ENCODE measurements at places on chromosomes 12 and 14.

- DNase-seq = no peak
These were observed 38.8 kb upstream of the ATP23 start for GRCh38 chr12:57902478-57902969.

DNA sequence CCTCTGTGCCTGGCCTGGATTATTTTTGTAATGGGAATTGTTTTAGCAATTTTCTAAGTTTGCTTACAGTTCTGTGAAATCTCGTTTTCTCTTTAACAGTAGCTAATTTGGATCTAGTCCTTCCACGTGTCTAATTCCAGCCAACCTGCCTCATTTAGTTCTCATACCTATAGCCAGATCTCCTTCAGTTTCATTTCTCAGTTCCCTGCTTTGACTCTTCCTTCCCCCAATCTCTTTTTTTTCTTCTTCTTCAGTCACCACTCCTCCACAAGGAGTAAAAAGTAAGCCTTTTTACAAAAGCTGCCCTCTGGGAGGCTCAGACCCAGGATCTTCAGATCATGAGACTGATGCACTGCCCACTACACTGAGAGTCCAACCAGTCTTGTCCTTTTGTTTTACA is 1.4 kb downstream of the THTPA start:
- DNase-seq = no peak

DNA sequence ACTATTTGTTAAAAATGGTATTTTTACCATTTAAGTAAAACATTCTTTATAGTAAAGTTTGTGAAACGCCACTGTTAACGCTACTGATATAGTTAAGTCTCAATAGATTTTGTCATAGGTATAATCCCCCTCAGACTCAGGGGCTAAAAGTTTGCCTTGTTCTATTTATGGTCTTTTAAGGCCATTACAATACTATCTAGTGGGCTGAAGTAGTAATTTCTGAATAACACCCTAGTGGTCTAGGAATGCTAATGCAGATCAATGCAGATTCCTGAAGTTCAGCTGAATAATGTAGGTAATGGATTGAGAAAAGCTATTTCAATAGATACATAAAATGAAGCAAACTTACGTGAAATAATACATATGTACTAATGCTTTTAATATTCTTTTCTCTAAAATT is 989.3 kb upstream of the NOVA1 start:
- no peak for DNase-seq

DNA sequence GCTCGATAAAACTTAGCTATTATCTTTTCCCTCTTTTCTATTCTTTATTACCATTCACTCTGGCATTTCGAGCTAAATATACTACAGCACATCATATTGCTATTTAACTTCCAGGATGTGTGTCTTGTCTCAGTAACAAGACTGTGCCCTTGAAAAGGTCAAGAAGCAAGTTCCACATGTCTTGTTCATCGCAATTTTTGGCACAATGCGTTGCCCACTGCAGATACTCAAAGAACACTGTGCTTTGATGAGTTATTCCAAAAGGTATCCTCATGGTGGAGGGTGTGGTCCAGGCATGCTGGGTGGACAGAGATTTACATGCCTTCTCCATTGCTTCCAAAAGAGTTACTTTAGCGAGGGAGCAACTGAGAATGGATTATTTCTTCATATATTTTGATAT is 6.6 kb downstream of the E2F7 start:
- no peak for DNase-seq

DNA sequence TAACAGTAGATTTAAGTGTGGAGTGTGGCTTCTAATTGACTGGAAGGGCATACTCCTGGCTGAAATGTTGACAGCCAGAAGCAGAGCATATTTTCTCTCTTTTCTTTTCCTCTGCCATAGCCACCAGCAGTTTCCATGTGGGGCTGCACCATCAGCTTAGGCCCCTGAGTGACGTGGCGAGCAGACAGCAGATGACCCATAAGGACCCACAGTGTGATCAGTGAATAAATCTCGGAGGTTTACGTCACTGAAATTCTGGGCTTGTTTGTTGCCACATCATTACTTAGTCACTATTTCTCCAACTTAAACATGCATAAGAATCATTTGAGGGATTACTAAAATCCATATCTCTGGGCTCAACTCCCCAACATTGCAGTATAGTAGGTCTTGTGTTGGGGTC is 549.7 kb upstream of the TMEM132C start:
- no peak for DNase-seq

DNA sequence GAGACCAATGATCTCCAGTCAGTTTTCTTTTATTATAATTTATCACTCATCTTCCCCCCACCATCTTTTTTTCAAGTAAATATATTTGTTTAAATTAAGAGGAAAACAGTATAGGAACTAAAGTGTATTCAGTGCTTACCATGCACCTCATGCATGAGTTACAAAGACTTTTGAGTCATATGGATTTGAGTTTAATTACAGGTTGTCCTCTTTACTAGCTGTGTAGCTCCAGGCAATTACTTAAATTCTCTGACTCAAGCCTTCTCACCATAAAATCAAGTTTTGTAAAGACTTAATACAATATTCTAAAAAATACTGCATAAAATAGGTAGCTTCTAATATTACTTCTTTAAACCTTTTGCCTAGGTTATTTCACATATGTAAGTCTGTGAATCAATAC is 251.3 kb downstream of the SLC16A7 start:
- DNase-seq = no peak

DNA sequence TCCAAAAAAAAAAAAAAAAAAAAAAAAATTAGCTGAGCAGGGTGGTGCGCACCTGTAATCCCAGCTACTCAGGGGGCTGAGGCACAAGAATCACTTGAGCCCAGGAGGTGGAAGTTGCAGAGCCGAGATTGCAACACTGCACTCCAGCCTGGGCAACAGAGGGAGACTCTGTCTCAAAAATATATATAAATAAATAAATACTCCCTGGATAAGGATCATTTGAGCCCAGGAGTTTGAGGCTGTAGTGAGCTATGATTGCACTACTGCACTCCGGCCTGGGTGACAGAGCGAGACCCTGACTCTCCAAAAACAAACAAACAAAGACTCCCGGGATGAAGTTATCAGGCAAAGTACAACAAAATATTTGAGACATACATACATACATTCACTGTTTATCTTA is 3.3 kb upstream of the NAA25 start:
- no peak for DNase-seq

DNA sequence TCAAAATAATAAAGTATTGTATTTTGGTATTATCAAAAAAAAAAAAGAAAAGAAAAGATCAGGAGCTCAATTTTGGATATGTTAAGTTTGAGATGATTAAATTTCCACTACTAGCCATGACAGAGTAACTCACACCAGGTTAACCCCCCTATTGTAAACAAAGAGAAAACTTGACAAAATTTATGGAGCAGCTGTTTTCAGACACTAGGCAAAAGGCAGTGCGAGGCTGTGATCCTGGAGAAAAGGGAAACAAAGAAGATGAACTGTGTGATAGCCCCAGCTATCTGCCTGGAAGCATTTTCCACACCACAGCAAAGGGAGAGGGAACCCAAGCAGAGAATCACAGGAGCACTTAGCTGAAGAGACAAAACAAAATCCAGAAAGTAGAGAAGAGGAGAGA is 145.0 kb downstream of the KIF21A start:
- DNase-seq = no peak

DNA sequence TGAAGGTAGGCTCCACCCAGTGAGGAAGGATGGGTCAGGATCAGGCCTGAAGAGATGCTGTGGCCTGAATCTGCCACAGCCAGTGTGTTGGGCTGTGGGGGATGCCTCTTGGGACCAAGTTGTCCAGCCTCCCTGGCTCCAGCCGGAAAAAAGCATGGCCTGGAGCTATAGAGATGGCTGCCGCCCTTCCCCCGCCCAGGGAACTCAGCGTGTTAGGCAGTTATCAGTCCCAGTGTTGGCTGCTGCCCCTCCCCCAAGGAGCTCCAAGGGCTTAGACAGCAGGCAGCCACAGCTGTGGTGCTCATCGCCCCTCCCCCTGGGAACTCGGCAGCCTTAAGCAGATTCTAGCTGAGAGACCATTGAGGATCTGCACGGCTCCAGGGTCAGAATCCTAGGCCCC is 158.0 kb downstream of the CAPZA3 start:
- DNase-seq = no peak

- DNase-seq = peak; percentile 3
These were observed 8.8 kb upstream of the SH2B3 start for GRCh38 chr12:111396726-111397445.

DNA sequence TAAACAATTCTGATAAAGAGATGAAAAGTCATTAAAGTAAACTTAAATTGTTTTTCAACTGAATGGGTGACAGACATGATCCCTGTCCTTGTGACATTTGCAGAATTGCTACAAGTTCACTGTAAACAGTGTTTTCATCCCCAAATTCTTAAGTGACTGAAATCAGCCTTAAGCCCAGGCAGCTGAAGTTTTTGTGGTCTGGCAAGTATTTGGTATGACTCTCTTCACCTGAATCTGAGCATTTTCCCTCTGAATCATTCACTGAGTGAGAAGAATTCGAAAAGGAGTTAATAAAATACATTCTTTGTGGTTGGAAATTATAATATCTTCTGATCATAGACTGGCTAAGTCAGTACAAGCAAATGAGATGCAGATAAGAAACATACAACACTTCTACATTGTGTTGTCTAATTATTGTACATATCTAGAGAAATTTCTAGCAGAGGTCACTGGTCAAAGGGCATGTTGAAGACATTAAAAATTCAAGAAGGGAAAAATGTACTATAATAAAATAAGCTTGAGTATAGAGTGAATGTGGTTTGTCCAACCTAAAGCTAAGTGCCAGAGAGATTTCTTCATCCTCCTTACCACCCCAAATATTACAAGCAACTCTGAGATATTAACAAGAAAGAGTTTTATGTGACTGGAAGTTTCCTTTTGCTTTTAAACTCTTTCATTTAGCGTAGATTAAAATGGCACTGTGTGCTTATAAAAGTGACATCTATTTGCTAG is 177.8 kb upstream of the DIO2 start:
- DNase-seq = no peak

DNA sequence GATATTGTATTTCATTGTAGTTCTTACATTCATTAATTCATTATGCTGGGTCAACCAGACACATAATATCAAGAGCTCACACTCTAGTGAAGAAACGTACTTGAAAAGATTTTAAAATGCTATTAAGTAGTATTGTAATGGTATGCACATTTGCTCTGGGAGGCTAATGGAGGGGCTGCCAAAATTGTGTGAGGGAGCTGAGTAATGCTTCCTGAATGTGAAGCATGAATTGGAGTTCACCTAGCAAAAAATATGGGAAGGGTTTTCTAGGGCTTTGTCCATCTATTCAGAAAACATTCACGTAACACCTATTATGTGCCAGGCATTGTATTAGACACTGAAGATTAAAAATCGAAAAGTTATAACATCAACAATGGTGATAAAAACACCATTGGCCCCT is 403.8 kb upstream of the PDE3A start:
- no peak for DNase-seq

GRCh38 chr12:89427508-89428156 is 75.3 kb upstream of the DUSP6 start:
- DNase-seq = no peak

DNA sequence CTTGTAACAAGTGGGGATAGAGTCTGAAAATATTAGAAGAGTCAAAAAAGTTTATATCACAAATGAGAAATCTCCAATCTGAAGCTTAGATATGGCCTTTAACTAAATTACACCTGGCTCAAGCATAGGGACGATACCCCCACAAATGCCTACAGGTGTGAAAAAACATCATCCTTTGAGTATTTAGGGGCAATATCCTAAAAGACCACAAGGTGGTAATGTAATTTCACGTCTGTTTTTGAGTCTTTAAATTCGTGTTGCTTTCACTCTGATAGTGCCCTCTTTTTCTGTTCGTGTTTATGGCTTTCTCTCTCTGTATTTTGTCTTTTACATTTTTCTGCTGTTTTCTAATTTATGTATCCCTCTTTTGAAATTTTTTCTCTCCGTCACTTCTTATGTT is 84.3 kb downstream of the ETNK1 start:
- DNase-seq = no peak

- no peak for DNase-seq
These were observed 53.0 kb downstream of the IFNG-AS1 start for GRCh38 chr12:68042212-68042699.

DNA sequence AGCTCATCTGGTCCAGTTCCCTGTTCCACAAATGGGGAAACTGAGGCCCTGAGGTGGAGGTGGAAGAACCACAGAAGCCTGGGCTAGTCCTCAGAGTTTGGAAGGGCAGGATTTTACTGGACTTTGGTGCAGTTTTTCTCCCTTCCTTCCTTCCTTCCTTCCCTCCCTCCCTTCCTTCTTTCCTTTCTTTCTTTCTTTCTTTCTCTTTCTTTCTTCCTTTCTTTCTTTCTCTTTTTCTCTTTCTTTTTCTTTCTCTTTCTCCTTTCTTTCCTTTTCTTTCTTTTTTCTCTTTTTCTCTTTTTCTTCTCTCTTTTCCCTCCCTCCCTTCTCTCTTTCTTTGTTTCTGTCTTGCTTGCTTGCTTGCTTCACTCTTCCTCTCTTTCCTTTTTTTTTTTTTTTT is 95.7 kb upstream of the TBX3 start:
- no peak for DNase-seq

GRCh38 chr12:38587594-38587993 is 271.0 kb downstream of the ALG10B start:
- no peak for DNase-seq

GRCh38 chr12:84507956-84508850 is 404.4 kb downstream of the SLC6A15 start:
- no peak for DNase-seq

DNA sequence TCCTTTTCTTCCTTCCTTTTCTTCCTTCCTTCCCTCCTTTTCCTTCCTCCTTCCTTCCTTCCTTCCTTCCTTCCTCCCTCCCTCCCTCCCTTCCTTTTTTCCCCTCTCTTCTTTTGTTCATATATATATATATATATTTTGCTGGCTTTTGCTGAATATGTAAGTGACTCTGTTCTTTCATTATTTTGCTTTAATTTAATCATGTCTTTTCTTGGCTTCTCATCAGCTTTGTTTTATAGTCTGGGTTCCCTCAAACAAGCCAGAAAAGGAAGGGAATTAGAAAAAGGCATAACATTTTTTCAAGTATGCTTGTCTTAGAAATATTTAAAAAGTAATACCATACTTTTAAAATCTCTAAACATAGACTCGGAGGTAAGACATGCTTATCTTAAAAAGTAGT is 219.9 kb upstream of the ATXN7L3B start:
- DNase-seq = no peak

- no peak for DNase-seq
These were observed 27.5 kb downstream of the UNC79 start for GRCh38 chr14:93458234-93458633.

- no peak for DNase-seq
These were observed 194.2 kb downstream of the ADGRD1 start for GRCh38 chr12:131147894-131148293.

DNA sequence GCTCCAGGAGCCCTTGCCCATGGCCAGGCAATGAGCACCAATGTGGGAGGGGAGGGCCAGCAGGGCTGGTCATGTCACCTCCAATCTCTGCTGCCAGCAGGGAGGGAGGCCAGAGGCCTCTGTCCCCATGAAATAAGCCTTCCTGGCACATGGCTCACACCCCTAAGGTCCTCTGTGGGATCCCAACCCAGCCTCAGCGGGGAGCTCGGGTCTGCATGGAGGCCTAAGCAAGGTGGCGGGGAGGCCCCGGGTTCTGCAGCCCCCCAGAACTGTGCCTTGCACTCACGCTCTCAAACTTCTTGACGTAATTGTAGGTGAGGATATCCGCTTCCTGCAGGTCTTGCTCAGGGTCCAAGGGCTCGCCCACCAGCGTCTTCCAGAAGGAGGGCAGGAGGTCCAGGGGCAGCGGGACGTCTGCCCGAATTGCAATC is 41.7 kb downstream of the TRAFD1 start:
- DNase-seq = no peak

- DNase-seq = no peak
These were observed 200.9 kb downstream of the RPAP3 start for GRCh38 chr12:47504775-47505446.

GRCh38 chr14:104717137-104717536 is 6.9 kb upstream of the ADSS1 start:
- DNase-seq = no peak

- DNase-seq = no peak
These were observed 71.1 kb upstream of the SYT1 start for GRCh38 chr12:78793491-78793890.
